ENCODE measurements at places on chromosomes 16 and 17.

DNA sequence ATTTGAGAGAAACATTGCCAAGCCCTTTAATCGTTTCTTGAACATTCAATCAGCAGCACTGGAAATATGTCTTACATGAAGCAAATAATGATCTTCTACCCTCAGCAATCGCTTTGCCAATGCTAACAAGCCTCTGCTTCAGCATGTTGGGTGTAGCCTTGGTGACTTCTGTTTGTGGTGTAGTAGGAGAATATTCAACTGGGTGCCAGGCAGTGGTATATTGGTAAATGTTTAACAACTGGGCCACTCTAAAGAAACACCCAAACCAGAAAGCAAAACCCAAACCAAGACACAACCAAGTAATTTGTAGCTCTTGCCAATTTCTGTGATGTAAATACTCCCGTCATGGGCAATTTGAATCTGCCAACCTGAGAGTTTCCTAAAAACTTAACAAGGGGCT, 9.7 kb downstream of the CDH13 start:
- DNase-seq, result no peak

DNA sequence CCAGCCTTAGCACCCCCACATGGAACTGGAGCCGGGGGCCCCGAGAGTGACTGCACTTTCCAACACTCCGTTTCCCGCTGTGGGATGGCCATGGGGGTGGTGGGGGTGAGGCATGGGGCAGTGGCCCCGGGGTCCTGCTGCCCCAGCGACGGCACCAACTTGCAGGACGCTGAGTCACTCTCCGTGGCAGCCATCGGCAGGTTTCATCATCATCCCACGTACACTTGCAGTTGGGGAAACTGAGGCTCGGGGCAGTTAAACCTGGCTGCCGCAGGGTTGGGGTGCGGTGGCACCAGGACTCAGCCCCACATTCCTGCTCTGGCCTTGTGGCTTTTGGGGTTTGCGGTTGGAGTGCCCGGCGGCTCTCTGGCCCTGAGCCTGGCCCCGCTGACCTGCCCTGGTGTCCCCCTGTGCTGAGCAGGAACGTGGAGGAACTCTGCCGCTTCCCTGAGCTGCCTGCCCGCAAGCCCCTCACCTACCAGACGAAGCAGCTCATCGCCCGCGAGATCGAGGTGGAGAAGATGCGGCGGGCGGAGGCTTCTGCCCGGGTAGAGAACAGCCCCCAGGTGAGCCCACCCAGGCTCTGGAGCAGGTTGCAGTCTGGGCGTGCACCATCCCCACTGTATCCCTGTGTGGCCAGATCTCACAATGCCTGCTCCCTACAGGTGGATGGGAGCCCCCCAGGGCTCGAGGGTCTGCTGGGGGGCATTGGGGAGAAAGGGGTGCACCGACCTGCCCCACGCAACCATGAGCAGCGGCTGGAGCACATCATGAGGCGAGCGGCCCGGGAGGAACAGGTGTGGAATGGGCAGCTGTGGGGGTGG, 4.0 kb downstream of the GNG13 start:
- no peak for DNase-seq

- no peak for DNase-seq
These were observed 17.7 kb downstream of the HOXB1 start for GRCh38 chr17:48513097-48513496.

DNA sequence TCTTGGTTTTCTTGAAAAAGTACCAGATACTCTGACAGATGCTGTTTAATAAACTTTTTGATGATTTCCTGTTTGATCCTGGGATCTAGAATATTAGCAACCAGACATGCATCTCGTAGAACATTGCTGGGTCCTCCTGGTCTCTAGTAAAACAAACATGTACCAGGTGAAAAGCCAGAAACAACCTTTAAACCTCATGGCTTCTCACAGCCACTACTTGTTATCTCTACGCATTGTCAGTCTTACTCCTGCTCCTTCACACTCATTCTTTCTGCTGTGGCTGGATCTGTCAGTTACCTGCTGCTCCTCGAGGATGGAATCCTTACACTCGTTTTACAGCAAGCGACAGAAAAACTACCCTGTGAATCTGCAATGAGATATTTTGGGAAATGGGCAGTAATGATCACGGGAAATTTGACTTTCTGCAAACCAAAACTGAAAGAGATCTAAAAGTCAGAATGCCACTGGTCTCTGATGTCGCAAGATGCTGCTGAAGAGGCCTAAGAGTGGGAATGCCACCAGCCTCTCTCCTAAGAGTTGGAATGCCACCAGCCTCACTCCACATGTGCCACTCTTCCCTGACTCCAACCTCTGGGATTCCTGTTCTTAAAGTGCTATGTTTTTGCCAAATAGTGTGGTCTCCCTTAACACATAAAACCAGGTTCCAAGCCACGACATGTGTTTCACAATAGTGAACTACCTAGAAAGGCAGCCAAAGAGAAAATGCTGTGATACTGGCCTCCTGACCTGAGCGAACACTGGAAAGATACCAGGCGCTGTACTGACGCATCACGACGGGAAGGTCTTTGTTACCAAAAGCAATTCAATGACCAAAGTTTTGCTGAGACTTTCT, 86.3 kb downstream of the VPS53 start:
- no peak for DNase-seq

DNA sequence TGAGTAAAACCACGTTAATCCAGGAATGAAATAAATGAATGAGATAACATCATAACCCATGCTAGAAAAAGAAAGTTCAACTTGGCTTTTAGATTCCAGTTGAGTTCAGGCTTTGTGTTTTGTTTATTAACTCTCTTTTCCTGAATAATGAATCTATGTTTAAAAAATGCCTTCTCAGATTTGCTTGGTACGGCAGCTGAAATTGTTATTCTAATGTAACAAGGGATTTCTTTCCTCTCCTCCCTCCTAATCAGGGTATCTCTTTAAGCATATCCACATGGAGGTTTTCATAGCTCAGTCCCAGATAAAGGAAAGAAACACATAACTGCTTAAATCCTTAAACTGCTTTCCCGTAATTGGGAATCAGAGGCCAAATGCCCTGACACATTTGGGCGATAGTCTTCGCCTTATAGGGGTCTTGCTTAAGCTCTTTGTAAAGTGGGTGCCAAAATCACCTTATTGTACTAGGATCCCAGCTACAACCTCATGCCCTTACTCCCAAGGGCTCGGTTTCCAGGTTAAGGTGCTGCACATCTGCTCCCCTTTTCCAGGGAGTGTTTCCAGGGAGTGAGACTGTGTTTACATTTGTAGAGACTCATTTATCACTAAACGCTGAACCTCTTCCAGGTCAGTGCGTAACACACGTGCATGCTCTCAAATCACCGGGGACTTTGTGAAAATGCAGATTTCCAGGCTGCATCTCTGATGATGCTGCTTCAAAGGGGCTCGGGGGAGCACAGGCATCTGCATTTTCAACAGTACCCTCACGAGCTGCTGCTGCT, 142.8 kb upstream of the FOXF1 start:
- DNase-seq, result no peak

- DNase-seq, result no peak
These were observed 25.1 kb downstream of the MINK1 start for GRCh38 chr17:4858068-4858881.

DNA sequence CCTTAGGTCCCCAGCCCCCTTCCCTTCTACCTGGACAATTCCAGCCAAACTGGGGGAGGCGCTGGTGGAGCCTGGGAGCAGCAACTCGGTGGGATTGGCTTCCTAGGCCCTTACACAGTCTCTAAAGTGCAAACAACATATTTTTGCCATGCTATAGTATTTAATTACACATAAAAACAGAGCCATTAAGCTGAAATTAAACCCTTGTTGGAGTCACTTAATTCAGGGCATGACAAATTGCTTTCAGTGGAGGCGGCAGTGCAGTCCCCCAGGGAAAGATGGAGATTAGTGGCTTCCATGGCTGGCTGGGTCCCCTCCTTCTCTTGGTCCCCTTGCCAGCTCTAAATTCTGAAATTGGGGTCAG, 17.3 kb downstream of the IGFBP4 start:
- DNase-seq, result no peak

DNA sequence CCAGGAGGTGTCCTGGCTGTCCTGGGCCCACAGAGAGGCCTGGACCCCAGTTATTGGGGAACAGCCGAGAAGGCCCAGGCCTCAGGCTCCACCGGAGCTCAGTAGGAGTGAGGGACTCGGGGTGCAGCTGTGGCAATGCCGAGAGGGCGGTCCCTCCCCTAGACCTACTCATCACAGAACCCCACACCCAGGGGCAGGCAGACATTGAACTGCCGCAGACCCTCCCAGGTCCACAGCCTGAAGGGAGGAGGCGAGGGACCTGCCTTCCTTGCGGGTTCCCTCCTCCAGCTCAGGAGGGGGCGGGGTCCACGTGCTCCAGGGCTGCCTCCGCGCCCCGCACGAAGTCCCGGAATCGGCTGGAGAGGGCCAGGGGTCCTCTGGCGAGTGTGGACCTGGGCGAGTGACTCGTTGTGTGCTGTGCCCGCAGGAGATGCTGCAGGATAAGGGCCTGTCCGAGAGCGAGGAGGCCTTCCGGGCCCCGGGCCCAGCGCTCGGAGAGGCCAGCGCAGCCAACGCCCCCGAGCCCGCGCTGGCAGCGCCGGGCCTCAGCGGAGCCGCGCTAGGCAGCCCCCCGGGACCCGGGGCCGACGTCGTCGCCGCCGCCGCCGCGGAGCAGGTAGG, 3.9 kb downstream of the TBX4 start:
- DNase-seq, result no peak

GRCh38 chr16:81715358-81716196, 63.5 kb upstream of the PLCG2 start:
- no peak for DNase-seq

DNA sequence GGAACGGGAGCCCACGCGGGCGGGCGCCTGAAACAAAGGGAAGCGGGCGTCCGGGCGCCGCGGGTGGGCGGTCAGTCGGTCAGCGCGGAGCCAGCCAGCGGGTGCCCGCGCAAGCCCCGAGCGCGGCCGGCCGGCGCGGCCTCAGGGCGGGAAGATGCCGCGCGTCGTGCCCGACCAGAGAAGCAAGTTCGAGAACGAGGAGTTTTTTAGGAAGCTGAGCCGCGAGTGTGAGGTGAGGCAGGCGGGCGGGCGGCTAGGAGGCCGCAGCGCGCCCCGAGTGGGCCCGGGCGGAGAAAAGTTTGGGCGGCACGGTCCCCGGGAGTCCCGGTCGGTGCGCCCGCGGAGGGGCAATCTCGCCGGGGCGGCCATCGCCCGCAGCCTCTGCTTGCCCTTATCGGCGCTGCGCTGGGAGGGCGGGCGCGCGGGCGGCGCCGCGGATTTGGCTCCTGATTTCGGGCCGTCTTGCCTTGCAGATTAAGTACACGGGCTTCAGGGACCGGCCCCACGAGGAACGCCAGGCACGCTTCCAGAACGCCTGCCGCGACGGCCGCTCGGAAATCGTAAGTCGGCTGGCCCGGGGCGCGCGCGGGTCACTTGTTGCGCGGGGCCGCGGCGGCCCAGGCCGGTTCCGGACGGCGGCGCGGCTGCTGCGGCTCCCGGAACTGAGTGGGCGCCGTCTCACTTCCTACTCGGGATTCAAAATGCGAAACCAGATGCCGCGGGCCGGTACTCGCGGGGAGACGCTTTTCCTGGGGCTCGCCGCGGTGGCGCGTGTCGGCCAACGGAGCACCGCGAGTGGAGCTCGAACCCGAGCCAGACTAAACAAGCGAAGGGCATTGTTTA, 526 bp downstream of the CBFB start:
- DNase-seq, result peak; percentile 83

DNA sequence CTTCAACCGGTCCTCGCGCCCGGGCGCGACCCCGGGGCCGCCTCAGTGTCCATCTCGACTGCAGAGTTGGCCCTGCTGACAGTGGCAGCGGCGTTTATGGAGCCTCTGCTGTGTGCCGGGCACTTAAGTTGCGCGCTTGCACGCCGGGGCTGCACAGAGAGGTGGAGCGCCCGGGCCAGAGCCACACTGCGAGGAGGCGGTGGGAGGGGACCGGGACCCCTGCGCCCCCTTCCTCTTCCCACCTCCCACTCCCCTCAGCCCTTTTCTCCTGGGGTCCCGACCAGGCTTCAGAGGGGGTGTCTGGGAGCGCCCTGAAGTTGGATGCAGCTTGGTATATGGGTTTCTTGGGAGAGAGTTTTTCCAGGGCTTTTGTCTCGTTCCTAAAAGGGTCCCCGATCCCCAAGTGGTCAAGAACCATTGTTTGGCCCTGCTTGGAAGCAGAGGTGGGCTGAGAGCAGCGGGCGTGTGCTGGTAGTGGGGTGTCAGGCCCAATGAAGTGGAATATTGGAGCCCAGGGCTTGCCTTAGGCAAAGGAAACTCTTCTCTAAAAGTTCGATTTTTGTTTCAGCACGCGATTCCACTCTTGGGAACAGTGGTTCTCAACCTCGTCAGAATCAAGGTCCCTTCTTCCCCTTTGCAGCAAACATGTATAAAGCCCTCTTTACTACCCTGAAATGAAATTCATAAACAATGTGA, 605 bp downstream of the MRTFB start:
- DNase-seq, result no peak

DNA sequence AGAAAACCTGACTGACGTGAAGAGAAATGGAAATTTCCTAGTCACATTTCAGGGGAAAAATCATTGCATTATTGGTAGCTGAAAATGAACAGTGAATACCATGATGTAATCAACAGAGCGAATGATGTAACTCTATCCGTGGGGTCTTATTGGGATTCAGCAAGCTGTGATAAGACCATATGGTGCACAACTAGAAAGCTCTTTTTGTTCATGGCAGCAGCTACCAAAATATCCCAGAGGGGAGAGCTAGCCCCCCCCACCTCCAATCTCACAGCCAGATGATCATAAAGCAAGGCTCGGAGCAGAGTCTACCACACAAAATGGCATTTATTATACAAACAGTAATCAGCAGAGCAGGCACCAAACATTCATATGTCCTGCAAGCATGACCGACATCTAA, 22.2 kb upstream of the DNAH17 start:
- no peak for DNase-seq

GRCh38 chr17:76027159-76027839, at the start of gene EVPL:
Gene EVPL, minus strand, starts transcription at chr17:76027306. Its CDS starts 108 bp downstream, at chr17:76027198.
- DNase-seq, result peak; percentile 58

GRCh38 chr17:82023447-82024241, 539 bp downstream of the LRRC45 start:
- no peak for DNase-seq

GRCh38 chr16:55651841-55652824, 3.7 kb upstream of the SLC6A2 start:
- no peak for DNase-seq

GRCh38 chr17:66483906-66484305, 181.5 kb downstream of the PRKCA start:
- DNase-seq, result no peak

DNA sequence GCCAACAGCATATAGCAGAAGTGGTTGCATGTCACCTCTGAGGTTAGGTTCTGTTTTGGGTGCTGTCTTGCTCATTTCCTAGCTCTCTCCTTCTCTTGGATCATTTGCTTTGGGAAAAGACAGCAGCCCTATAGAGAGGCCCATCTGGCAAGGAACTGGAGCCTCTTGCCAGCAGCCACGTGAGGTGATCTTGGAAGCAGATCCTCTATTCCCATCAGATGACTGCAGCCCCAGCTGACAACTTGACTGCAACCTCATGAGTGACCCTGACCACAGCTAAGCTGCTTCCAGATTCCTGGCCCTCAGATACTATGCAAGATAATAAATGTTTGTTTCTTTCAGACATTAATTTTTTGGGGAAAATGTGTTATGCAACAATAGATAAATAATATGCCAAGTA, 213.3 kb upstream of the HS3ST4 start:
- DNase-seq, result no peak
